ENCODE measurements at places on chromosomes 6 and 20.

- no peak for DNase-seq
Observed at GRCh38 chr6:36248980-36249379, 20.9 kb upstream of the PNPLA1 start.

GRCh38 chr6:43240950-43241349 is 2.3 kb upstream of the TTBK1 start:
- DNase-seq: no peak

DNA sequence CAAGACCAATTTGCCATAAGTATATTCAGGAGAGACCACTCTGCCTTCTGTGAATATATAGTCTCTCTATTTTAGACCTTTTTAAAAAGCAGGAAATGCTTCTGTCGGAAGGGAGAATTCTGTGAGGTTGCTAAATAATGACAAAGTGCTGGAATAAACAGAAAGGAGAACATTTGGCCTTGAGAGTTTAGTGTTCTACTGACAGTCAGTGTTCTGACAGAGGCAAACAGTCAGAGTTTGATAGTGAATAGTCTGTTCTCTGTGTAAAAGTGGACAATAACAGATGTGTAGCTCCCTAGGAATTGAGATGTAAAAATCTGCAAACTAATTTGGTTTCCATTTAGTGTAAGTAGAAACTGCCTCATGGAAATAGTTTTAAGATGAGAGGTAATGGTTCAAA is 220.7 kb downstream of the PHF3 start:
- no peak for DNase-seq

DNA sequence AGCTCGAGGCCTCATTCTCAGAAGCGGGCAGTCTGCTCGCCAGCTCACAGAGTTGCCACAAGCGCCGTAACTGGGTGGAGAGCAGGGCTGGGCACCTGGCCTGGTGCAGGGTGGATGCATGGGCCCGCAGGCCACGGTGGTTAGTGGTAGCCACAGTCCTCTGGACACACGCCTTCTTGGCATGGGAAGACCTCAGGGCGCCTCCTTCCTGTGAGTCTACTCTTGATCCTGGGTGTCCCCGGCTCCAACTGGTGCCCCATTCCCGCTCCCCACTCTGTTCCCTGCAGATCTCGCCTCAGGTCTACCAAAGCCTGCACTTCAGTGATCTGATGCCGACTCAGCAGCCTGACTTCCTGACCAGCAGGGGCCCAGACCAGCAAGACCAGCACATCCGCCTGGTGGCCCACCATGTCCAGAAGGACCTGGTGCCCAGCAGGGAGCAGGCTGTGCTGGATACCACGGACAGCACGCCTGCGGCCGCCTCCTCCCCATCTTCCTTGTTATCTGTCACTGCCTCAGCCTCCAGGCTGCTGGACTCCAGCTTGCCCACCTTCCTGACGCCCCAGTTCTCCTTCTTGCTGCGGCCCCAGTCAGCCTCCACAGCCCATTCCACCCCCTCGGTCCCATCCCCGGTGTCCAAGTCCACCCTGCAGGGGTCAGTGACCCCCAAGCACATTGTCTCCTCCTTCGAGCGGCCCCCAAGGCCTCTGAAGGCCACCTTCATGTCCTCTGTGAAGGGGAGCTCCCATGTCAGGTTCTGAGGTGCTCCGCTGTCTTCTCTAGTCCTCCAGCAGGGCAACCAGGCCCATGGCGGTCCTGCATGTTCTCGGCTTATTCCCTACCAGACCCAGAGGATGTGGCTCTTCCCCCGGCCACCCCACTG is 43.1 kb downstream of the SUN5 start:
- no peak for DNase-seq

GRCh38 chr6:137882225-137882961 is 15.3 kb downstream of the TNFAIP3 start:
- peak; percentile 66 for DNase-seq

DNA sequence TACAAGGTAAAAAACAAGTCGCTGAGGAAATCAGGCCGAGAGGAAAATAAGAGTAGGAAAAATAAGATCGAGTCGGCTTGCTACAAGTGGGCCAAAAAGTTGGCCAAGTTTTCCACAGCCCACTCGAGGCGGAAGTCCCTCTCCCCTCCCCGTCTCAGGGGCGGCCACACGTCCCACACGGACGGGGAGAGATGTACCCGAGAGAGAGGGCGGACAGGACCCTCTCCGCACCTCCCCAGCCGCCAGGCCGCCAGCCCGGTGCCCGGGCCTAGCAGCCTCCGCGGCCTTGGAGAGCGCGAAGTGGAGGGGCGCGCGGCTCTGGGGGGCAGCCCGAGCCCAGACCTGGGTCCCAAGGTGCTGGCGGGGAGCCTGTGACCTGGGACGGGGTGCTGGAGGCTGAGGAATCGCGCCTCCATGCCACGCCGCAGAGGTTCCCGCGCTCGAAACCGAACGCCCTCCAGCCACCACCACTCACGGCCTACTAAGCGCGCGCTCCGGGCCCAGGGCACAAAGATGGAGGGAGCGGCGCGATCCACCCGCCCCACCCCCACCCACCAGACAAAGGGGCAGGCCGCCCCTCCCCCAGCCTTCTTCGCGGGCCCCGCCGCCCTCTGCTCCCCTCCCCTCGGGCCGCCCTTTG is 1.9 kb upstream of the HMGA1 start:
- DNase-seq: no peak

DNA sequence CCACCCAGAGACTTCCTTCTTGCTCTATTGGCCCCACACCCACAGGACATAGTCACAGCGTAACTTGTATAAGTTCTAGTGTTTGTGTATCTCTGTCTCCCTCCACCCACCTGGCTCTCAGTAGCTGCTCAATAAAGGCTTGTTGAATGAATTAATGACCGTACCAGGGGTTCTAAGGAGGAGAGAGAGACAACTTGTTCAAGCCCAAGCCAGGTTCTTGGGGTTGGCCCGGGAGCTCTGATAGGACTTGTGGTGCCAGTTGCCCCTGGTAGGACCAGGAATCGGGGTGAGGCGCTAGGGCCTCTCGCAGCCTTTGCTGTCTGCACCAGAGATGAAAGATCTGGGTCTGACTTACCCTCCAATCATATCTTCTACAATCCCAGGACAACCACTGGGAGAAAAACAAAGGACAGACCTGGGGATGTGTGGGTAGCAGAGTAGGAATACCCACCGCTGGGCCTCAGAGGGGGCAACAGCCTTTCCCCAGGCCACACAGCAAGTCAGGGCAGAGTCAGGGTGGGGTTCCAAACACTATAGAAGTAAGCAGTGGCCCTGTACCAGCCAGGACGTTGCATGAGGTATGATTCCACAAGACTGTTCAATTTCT is 5.3 kb upstream of the TGM2 start:
- no peak for DNase-seq

GRCh38 chr20:10259166-10259565 is 40.5 kb downstream of the SNAP25 start:
- DNase-seq: no peak

DNA sequence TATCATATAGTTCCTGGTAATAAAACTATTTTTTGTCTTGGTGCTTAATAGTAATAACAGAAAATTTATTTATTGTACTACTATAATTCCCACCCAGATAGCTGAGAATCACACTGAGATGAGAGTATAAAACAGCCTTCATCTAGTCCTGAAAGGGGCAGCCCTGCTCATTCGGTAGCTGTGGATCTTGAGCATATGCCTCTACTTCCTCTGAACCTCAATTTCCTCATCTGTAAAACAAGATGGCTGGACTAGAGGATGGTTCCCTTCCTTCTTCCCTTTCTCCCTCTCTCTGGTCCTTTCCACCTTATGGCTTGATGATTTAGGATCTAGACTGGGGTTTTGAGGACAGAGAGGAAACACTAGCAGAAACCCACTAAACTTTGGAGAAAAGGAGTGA is 15.0 kb downstream of the FKBP5 start:
- no peak for DNase-seq

DNA sequence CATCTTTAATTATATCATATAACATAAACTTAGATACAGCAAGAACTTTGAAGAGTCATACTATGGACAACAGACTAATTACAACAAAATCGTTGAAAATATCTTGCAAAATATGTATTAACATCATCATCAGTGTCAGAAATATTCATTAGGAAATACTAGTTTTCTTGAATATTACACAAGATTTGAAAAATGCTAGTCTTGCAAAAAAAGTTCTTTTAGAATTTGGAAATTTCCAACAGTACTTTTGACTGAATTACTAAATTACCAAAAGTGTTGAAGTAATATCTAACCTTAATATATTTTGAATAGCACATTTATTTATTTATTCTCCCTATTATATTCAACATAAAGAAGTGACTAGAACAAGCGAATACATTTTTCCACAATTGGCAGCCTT is 1224.8 kb upstream of the EYS start:
- no peak for DNase-seq

DNA sequence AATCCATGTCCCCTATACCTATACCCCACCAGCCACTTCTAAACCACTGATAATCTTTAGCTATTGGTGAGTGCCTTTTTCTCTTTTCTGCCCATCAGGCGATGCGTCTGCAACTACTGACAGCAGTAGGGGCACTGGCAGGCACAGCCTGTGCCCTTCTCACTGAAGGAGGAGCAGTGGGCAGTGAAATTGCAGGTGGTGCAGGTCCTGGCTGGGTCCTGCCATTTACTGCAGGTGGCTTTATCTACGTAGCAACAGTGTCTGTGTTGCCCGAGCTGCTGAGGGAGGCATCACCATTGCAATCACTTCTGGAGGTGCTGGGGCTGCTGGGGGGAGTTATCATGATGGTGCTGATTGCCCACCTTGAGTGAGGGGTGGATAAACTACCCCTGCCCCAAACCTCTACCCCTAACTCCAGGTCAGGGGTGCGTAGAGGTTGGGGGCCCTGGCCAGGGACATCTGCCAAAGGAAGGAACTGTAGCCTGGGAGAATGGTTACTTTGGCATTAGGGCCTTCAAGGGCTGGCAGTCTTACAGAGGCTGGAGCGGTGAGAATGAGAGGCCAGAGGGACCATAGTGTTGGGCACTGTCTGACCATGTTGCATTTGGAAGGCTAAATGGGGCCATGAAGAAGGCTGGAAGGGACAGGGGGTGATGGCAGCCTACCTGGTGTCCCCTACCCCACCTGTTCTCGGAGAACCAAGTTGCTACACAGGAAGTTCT is 851 bp upstream of the HSD17B8 start:
- DNase-seq: no peak

DNA sequence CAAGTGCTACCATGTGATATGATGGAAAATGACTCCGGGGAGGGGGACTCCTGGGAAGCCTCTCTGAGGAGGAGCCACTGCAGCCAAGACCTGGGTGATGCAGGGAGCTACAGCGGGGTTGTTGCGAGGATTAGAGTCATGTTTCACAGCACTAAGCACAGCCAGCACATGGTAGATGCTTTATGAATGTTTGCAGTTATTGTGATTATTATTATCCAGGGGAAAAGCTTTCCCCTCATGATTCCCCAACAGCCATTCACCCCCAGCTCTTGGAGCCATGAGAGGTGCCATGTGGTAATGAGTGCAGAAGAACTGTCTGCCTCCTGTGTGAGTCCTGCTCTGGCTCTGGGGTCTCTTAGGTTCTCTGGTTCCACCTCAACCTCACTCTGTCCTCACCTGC is 39.9 kb downstream of the RSPO4 start:
- DNase-seq: no peak

DNA sequence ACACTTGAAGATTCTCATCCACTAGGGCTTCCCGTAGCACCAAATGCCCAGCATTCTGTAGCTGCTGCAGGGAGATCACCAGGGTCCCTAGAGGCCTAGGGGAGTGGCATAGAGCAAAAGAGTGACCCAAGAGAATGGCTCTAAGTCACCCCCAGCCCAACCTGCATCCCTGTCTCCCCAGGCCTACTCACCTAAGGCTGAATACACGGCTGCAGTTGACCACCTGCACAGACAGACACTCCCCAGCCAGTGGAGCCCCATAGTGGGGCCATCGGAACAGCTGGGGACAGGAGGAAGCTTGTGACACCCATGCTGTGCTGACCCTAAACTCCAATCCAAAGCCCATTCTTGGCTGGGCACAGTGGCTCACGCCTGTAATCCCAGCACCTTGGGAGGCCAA is 9.5 kb upstream of the SPAG4 start:
- DNase-seq: no peak

DNA sequence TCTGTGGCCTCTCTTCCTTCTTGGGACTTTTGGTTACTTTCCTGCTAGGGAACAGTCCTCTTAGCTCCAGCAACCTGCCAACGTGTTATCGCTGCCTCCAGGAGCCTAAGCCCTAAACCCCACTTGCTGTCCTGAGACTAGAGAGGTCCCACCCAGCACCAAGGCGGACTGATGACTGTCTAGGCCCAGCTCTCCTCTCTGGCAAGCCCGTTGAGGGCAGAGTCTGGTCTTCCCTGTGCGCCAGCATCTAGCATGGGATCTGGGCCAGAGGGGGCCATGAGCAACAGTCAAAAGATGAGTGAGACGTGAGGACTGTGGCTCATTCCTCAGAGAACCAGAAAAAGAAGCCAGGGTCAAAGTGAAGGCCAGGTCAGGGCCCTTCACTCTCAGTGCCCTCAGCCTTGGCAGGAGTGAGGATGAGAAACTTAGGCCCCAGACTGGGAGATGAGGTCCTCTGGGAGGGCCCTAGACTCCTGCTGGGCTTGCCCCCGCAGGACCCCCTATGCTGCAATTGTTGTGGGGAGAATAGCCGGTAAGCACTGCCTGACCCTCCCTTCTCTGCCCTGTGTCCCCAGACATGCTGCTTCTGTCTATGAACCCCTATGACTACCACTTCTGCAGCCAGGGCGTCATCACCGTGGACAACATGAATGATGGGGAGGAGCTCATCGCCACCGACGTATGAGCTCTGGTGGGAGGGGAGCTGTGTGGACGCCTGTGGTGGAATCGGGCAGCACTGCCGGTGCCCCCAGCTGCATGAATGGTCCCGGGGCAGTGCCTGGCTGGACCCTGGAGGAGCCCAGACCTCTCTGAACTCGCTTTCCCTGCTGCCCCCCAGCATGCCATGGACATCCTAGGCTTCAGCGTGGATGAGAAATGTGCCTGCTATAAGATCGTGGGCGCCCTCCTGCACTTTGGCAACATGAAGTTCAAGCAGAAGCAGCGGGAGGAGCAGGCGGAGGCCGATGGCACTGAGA is 30.9 kb downstream of the MYH7B start:
- no peak for DNase-seq
